MG63 (cell line): ENCODE measurements at places on chromosomes 5 and 9. TPM values are rescaled to one million over a fixed set of nuclear protein-coding genes. Genes with fewer than 3 reads are reported as not detected.

- DNase-seq, result peak; percentile 38
These were observed 38.4 kb downstream of the EGR1 start for GRCh38 chr5:138503487-138504270.

DNA sequence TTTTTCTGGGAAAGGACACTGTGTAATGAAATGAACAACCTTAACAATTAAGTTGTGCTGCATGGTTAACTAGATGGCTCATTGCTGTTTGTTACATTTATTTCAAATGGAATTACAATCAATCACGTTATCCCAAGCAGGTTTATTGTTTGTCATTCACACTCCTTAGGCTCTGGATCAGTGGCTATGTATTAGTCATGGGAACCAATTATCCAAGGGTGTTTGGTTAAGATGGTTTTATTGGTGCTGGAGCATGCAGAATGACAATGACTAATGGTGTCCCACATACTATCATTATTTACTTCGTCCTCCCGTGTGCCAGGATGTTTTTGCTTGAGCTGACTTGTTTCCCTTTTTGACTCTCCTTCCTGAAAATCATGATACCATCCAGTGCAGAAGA is 10.6 kb upstream of the TRPC7 start:
- DNase-seq, result no peak

- DNase-seq, result no peak
These were observed 57.4 kb downstream of the PPIP5K2 start for GRCh38 chr5:103177543-103177942.

GRCh38 chr5:125552486-125552885 is 806.0 kb upstream of the ZNF608 start:
- DNase-seq, result no peak

GRCh38 chr9:78866207-78867132 is 569.5 kb downstream of the PSAT1 start:
- DNase-seq, result peak; percentile 8

Gene RASGRF2
- total RNA-seq, result 2.7 and 3.6 TPM in 2 replicates
